ENCODE measurements at places on chromosomes 3 and 15.
A peak's percentile ranks its signal among the peaks of the same experiment; 100 is the strongest.

DNA sequence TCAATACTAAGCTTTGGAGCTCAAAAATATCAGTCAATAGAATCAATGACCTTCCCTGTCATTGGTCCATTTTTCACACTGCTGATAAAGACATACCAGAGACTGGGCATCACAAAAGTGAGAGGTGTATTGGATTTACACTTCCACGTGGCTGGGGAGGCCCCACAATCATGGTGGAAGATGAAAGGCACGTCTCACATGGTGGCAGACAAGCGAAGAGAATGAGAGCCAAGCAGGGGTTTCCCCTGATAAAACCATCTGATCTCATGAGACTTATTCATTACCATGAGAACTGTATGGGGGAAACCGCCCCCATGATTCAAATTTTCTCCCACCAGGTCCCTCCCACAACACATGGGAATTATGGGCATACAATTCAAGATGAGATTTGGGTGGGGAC is 81.9 kb downstream of the ANXA2 start:
- no peaks in the 10 kb centered on the region for H3K36me3 ChIP-seq
- H3K4me1 ChIP-seq, result no peaks in the 10 kb centered on the region
- no peak for DNase-seq
- no peak overlapping the region for H3K27ac ChIP-seq
- H3K4me3 ChIP-seq, result no peak overlapping the region

DNA sequence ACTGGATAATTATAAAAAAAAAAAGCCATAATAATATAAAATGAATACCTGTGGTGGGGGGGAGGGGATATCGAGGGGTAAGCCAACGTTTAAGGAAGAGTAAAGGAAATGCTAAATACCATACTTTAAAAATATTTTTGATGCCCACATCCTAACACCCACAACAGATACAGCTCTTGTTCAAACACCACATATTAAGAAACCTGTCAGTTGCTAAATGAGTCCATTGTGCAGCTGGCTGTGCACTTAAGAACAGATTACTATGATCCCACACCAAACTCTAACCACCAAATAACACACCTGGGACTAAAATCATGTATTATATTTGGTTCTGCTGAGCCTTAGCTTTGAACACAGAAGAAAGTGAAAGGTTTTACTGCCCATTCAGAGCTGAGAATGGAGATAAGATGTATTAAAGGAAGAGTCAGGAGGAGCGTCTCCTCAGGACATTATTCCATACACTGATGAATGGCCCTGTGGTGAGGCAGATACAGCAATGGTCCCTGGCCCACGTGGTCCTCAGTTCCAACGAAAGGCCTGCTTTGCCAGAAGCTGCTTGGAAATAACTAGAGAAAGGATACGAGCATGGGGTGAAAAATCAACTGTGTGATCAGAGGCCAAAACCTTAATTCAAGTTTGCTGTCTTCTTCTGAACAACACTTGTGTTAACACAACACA is 515.4 kb downstream of the FOXP1 start:
- H3K4me1 ChIP-seq, result no peaks in the 10 kb centered on the region
- no peak overlapping the region for H3K4me3 ChIP-seq
- H3K36me3 ChIP-seq, result no peaks in the 10 kb centered on the region

DNA sequence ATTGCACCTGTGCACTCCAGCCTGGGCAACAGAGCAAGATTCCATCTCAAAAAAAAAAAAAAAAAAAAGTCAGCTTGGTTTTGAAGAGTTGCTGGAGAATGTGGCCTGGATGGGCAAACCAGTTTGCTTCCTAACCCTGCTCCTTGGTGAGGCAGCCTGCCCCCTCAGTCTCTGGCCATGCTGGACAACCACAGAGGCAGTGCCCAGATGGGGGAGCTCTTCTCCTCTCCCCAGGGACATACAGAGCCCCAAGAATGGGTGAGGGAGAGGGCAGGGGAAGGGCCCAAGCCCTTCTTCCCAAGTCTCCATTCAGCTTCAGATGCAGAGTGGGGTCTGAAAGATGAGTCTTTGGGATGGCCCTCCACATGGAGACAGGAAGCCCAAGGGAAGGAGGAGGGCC is 27.9 kb downstream of the CD276 start:
- DNase-seq, result no peak
- no peak overlapping the region for H3K27ac ChIP-seq
- H3K36me3 ChIP-seq, result no peaks in the 10 kb centered on the region
- no peak overlapping the region for H3K4me3 ChIP-seq
- H3K27me3 ChIP-seq, result no peaks in the 10 kb centered on the region

DNA sequence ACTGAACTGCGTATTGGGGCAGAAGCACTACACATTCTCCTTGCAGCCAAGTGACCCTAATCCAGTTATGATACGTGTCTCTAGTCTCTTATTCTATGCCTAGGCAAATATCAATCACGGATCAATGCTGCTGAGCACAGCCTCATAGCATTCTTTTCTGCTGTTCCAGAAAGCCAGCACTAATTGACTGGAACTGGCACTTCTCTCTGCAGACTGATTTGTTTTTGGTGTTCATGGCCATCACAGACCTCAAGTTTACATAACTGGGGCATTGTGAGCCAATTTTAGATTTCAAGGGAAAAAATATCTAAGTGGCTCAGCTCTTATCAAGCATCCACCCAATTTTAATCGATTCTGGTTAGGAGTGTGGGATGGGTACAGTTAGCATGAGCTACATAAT is 37.9 kb downstream of the GLDN start:
- no peak overlapping the region for H3K27ac ChIP-seq
- no peak for DNase-seq
- H3K4me3 ChIP-seq, result no peak overlapping the region

GRCh38 chr3:187293516-187294430 is 2.2 kb upstream of the MASP1 start:
- H3K27ac ChIP-seq, result peak overlapping the region; percentile 22
- H3K4me3 ChIP-seq, result no peak overlapping the region
- no peaks in the 10 kb centered on the region for H3K27me3 ChIP-seq
- H3K36me3 ChIP-seq, result no peaks in the 10 kb centered on the region
- no peak for DNase-seq

- H3K27ac ChIP-seq, result no peak overlapping the region
- H3K27me3 ChIP-seq, result no peaks in the 10 kb centered on the region
- no peak overlapping the region for H3K4me3 ChIP-seq
- peaks cover 16% of the 10 kb centered on the region for H3K4me1 ChIP-seq
Observed at GRCh38 chr3:50573566-50574443, 4.5 kb downstream of the HEMK1 start.

DNA sequence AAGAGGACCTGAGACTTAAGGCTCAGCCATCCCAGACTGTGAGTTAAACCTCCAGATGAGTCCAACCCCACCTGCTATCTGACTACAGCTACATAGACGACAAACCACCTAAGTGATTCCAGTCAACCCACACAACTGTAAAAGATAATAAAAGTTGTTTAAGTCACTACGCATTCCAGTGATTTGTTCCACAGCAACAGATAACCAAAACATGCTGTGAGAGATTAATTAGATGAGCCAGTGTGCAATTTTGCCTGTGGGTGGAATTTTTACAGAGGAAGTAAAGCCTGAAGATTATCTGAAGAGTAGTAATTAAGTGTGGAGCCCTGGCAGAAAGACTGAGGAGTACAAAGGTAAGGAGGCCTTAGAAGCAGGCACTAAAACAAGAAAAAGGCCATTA is 5.4 kb downstream of the BTBD1 start:
- H3K36me3 ChIP-seq, result no peaks in the 10 kb centered on the region
- no peak overlapping the region for H3K27ac ChIP-seq
- no peaks in the 10 kb centered on the region for H3K27me3 ChIP-seq
- H3K4me3 ChIP-seq, result no peak overlapping the region
- DNase-seq, result no peak
- peaks cover 37% of the 10 kb centered on the region for H3K4me1 ChIP-seq

Data from tibial nerve (tissue), 4 donors.